NCI-H1694 (cell line): ENCODE measurements at places on chromosomes 2 and 18.

DNA sequence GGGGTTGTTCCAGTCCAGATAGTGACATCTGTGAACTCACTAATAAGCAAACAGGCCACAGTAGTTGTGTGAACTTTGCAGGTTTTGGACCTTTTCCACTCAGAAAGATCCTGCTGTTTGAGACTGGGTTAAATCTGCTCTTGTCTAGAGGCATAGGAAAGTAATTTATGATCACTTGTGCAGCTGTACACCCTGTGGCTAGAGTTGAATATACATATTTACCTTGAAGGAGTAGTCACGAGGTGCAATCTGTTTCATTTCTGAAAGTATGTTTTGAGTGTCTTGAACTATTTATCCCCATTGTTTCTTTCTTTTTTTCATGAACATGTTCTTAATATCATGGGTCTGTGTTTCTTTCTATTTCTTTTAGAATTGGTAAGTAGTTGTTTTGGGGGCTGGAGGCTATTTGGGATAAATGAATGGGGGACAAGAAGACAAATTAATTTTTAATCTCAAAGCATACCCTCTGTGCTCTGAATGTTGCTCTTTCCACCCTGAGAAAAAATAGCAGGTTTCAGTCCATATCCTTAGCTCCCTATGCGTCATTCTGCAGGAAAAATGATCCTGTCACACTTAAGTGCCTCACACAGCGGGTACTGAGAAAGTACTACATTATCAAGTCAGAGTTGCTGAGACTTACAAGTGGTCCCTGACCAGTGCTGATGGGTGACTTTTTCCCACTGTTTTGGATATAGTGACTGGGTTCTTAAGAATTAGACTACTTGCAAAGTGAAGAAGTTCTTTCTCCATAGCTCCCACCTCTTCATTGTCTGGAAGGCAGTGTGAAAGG lies 28.2 kb downstream of the DCC start:
- no peak for DNase-seq

DNA sequence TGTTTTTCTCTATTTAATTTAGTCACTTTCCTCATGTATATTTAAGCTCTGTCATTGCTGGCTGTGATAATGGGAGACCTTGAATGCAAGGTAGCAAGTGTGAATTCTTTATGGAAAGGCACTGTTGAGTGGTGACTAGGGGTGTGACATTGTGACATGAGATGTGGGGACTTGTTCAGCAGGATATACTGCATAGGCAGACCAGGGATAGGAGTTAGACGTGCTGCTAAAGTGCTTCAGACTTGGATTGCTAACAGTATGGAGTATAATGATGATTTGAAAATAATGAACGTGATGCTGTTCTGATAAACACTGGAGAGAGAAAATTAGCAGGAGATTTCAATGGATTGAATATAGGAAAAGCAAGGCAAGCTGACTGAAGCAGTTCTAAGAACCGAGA lies 135.1 kb downstream of the NCOA1 start:
- no peak for DNase-seq

GRCh38 chr2:210955591-210955990 lies 399.2 kb downstream of the CPS1 start:
- DNase-seq = no peak

GRCh38 chr2:55916473-55917049 lies 7.0 kb downstream of the EFEMP1 start:
- DNase-seq = no peak

- DNase-seq = no peak
Measured at GRCh38 chr18:27652480-27653121, 467.5 kb upstream of the CHST9 start.

DNA sequence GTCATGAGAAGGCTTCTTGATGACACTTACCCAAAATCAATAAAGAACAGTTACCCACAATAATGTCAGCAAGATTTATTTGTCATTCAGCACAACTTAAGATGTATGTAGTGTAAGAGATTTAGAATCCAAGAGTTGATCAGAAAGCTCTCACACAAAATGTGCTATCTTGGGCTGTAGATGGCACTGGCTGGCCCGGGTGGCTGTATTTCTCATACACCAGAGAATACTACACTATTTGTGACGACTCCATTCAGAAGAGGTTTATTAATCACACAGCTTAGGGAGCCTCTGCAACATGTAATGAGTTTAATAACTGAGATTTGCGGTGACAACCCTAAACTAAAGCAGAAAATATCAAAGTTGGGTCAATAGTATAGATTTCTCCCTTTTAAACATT lies 530.4 kb upstream of the KLHL29 start:
- DNase-seq = no peak

GRCh38 chr2:142531377-142531776 lies 346.1 kb upstream of the KYNU start:
- DNase-seq = no peak

GRCh38 chr18:22723773-22724172 lies 209.4 kb upstream of the RBBP8 start:
- no peak for DNase-seq

- no peak for DNase-seq
Measured at GRCh38 chr2:146950361-146950760, 894.5 kb upstream of the ACVR2A start.

- DNase-seq = no peak
Measured at GRCh38 chr2:129113776-129114175, 795.1 kb upstream of the HS6ST1 start.

DNA sequence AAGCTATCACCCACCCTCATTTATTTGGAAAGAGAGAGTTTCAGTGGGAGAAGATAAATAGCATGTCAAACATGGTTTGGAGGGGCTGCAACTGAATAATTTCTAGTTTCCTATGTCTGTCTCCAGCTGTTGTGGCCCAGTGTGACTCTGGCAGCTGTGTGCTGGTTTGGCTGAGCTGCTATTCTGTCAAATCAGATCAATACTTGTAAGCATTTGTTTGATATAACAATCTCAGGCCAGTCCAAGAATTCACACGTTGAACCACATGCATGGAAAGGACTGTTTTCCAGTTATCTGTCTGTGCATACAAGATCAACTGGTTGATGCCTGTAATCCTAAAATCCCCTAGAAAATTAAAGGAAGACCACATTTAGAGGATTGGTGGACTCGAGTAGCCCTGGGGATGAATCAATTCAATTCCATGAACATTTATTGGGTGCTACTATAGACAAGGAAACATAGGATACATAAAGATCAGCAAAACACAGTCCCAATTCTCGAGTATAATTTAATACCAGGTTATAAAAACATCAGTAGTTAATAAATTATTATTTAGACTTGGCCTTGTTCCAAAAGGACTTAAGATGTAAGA lies 209.0 kb upstream of the PARD3B start:
- DNase-seq = no peak

GRCh38 chr2:23422089-23423061 lies 37.4 kb downstream of the KLHL29 start:
- DNase-seq = no peak

DNA sequence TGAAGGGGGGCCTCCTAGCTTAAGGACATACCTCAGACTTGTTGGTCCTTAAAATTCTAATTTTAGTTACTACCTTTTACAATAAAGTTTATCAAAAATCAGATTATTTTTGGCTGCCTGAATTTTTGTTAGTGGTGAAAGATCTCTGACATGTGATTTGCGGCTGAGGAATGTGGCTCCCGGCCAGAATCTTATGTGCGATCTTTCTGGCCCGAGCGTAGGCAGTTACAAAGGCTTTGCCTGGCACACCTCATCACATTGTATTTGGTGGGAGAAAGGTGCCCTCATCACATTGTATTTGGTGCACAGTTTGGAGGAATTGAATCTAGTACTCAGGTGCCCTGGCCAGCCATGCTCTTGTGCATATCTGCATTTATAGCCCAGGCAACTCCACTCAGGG lies 289.1 kb downstream of the GULP1 start:
- no peak for DNase-seq

- DNase-seq = peak; percentile 97
Measured at GRCh38 chr2:235050980-235051351, 99.1 kb downstream of the SH3BP4 start.

DNA sequence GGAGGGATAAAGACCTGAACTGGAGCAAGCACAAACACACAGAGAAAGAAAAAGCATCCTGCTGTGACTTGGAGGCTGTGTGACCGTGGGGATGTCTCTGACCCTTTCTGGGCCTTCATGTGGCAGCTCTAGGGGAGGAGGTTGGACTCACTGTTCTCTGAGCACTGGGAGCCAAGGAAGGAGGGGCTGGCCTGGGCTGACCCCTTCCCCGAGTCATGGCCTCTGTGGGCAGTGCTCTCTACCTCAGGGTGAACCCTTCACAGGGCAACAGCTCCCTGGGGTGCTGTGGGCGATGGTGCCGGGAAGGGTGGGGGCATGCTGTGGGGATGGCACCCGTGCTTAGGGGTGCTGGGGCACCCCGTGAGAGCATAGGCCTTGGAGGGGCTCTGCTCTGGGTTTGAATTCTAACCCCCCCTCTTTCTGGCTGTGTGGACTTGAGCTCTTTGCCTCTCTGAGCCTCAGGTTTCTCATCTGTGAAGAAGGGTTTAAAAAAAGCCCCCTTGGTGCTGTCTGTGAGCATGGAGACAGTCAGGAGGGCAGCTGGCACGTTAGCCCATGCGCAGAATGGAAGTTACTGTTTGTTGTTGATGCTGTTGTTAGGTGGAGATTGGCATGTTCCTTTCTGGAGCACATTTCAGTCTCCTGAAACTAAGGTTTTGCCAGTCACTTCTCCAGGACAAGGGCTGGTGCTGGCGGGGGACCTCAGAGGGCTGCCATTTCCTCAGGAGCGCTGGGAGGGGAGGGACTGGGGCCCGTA lies 700 bp downstream of the TOGARAM2 start:
- DNase-seq = no peak

DNA sequence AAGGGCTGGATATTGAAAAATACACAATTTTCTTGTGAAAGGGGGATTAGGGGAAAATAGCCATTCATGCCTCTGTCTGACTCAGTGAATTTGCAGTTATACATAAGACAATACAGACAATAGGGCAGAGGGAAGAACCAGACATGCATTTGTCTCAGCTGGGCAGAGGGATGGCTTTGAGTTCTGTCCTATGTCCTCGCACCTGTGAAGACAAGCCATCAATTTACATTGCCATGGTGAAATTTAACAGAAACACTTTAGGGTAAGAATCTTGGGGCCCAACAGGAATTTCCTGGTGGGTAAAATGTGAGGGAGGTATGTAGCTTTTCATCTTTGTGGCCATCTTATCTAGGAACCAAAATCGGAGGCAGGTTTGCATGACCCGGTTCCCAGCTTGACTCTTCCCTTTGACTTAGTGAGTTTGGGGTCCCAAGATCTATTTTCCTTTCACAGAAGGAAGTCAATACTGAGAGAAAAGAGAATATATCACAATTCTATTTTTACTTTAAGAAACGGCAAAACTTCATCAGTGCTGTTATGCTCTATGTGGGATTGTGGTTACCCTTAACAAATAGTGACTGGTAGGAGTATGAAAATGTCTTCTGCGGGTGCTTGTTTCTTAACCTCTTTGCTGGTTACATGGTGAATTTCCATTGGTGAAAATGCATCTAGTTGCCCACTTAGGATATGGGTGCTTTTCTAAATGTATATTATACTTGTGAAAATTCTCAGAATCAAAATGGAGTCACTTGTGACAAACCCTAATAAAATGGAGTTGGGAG lies 221.8 kb downstream of the SPP2 start:
- DNase-seq = no peak

DNA sequence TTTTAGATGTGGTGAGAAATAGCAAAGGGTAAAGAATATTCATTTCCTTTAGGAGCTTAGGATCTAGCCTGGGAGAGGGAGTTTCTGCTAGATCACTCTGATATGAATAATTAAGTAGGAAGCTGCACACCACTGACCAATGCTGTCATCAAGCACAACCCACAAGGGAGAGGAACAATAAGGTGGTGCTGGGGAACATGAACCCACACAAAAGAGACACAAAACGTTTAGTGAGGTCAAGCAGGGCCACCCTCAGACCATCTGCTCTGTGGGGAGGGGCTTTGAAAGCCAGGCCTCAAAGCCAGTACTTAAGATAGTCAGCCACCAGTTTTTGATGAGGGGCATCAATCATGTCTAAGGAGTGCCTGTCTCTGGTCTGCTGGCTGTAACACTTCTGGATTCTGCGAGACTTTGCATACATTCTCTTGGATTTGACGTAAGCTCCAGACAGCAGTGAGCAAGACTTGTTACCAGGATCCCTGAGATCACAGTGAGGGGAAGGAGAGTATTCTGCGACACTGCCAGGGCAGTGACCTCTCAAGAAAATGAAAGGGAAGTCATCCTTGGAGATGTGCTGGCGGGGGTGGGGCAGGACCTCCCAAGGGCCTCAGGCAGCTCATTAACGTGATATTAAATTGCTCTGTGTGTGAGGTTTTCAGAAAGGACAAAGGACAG lies 127.0 kb downstream of the CCBE1 start:
- no peak for DNase-seq

DNA sequence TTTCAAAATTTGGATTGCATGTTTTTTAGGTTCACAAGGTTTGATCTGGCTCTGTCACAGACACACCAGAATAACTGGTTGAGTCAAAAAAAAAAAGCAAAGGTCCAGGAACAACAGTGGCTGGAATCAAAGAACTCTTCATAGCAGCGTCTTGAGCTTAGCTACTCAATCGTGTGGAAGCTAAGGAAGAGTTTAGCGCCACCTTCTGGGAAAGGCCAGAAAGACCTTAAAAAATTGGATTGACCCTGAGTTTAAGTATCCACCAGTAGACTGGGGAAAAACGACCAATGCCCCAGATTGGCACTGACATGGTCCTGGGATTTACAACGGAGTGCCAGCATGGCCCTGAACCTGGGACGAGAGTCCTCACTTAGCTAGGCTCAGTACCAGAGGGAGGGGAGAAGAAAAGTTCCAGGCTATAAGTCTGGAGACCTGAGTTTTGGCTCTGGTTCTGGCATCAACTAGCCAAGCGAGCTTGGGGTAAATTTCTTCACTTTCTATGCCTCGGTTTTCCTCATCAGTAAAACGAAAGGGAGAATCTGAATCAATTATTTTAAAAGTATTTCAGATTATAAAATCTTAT lies 71.1 kb upstream of the TFCP2L1 start:
- DNase-seq = peak; percentile 67

DNA sequence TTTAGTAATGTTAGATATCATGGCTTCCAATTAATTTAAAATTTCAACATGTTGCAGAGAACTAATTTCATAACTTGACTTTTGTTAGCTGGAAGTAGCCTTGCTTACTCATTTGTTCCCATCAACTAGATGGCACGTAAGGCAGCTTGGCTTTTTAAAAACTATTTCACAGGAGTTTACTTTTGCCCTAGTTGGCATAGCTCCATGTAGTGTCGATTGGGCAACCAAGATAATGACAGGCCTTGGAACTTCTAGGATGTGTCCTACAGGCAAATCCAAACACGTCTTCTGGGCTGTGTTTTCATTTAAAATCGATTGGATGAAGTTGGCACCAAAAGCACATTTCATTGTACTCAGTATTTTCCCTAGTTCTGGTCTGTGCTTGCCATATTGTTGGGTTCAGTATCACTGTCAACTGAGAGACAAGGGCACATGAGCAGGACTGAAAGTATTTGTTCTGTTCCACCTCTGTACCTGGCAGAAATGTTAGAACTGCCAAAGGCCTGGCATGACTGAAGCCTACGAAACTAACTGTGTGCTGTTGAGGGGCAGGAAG lies 29.4 kb downstream of the HADHB start:
- no peak for DNase-seq

GRCh38 chr2:45978302-45978859 lies 318.8 kb upstream of the EPAS1 start:
- no peak for DNase-seq

GRCh38 chr18:58100154-58100553 lies 56.1 kb downstream of the NEDD4L start:
- no peak for DNase-seq
